HS-5 (cell line): ENCODE measurements at places on chromosomes 16 and 17.

DNA sequence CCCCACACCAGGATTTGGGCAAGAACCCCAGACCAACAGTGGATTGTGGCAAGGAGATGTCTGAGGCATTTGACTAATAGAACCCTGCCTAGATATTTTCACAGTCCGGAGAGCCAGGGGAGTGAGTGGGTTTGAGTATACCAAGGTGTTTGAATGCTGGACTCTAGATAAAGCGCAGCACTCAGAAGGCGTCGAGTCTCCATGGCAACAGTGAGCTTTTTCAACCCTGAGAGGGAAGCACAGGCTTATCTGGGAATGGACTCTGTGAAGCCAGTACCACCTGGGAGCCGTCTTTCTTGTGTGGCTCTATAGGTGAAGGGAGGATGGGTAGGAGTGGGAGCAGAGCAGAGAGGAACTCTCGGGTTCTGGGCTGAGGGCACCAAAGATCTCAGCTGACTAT lies 147.0 kb downstream of the SHISA6 start:
- DNase-seq = no peak

GRCh38 chr16:56974549-56975300 lies 13.0 kb downstream of the CETP start:
- DNase-seq = no peak

- DNase-seq = no peak
Observed at GRCh38 chr16:84678541-84678940, 21.3 kb upstream of the USP10 start.

- no peak for DNase-seq
Observed at GRCh38 chr16:88640039-88640495, 1.7 kb downstream of the IL17C start.

DNA sequence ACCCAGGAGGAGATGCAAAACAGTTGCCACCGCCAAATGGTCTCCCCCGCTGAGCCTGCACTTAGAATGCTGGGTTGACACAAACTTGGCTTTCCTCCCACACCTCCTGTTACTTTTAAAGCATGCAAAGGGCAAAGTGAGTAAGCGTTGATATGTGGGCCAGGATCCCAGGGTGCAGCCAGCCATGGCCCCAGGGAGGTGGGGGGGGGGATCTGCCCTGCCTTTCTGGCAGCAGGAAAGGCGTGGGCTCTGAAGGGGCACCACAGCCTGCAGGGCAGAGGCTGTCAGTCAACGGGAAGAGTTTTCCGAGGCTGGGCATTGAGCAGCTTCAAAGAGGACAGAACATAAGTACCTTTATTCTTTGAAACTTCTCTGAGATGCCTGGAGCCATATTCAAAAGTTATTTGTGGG lies 142.3 kb downstream of the ABCC12 start:
- no peak for DNase-seq

DNA sequence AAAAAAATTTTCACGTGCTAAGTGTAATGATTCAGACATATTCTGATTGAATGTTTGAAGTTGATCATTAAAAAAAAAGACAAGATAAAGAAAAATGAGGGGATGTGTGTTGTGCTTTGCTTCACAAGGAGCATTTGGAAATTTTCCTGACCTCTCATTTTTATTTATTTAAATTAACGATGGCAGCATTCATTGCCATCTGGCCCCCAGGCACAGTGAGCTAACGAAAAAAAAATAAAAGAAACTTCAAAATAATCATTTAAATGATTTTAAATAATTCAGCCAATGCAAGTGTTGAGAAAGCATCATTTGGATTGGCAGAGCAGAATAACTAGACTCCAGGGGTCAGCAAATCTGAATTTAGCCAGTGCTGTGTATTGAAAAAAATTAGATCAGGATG lies 1037.2 kb downstream of the CDH11 start:
- DNase-seq = no peak

GRCh38 chr17:16352667-16353316 lies 477 bp downstream of the CENPV start:
- no peak for DNase-seq

GRCh38 chr16:88653101-88653500 lies 2.2 kb upstream of the CYBA start:
- no peak for DNase-seq

- no peak for DNase-seq
Observed at GRCh38 chr16:68310437-68310773, 341 bp downstream of the SLC7A6OS start.
